Activated CD8-positive, alpha-beta memory T cell treated with anti-CD3 and anti-CD28 coated beads, Interleukin-2, amount 10 ng/mL, durations not matched to agents 7 days and 5 days (primary cell): ENCODE measurements at places on chromosomes 16 and 17. TPM values are rescaled to one million over a fixed set of nuclear protein-coding genes. Genes with fewer than 3 reads are reported as not detected.
A peak's percentile ranks its signal among the peaks of the same experiment; 100 is the strongest.

The YPEL3 gene
- total RNA-seq: 47.2 TPM

The ATXN2L gene
- 301 TPM for total RNA-seq

GRCh38 chr17:6476076-6476809 is 32.0 kb downstream of the PIMREG start:
- no peak overlapping the region for H3K27ac ChIP-seq
- no peaks in the 10 kb centered on the region for H3K4me1 ChIP-seq
- no peak for DNase-seq
- no peak overlapping the region for H3K4me3 ChIP-seq
- no peaks in the 10 kb centered on the region for H3K36me3 ChIP-seq
- H3K27me3 ChIP-seq: no peaks in the 10 kb centered on the region

GRCh38 chr17:64107500-64108236 is 22.3 kb downstream of the ERN1 start:
- no peak overlapping the region for H3K4me3 ChIP-seq
- H3K36me3 ChIP-seq: no peaks in the 10 kb centered on the region
- H3K27ac ChIP-seq: peak overlapping the region; percentile 16
- DNase-seq: no peak

DNA sequence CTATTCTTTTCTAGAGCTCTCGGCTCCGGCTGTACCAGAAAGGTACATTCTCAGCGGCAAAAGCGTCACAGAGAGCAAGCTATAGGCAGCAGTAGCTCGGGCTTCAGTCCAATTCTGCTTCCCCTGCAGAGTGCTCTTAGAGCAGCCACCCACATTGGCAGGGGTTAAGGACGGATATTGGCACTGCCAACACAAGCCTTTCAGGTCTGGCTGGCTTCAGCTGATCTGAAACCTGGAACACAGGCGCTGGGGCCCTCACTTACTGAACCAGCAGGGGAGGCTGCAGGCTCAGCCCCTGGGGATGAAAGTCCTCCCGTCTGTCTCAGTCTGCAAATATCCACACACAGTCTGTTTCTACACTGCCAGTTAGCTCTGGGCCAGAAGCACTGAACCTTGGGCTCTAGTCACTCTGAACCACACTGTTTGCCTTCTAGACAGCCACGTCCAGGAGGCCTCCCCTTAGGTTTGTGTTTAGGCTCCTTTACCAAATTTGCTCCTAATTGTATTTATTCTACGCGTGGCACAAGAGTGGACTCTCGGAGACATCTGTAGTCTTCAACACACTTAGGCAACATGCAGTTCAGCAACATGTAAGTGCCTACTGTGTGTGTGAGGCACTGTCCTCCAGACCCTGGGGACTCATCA is 40.1 kb downstream of the HIC1 start:
- H3K4me3 ChIP-seq: no peak overlapping the region
- peaks cover 36% of the 10 kb centered on the region for H3K4me1 ChIP-seq
- H3K36me3 ChIP-seq: peaks cover 4% of the 10 kb centered on the region
- no peaks in the 10 kb centered on the region for H3K27me3 ChIP-seq
- H3K27ac ChIP-seq: no peak overlapping the region

GRCh38 chr17:70344386-70345060 is 175.2 kb downstream of the KCNJ2 start:
- H3K36me3 ChIP-seq: no peaks in the 10 kb centered on the region
- no peak overlapping the region for H3K27ac ChIP-seq
- peaks cover 5% of the 10 kb centered on the region for H3K4me1 ChIP-seq

DNA sequence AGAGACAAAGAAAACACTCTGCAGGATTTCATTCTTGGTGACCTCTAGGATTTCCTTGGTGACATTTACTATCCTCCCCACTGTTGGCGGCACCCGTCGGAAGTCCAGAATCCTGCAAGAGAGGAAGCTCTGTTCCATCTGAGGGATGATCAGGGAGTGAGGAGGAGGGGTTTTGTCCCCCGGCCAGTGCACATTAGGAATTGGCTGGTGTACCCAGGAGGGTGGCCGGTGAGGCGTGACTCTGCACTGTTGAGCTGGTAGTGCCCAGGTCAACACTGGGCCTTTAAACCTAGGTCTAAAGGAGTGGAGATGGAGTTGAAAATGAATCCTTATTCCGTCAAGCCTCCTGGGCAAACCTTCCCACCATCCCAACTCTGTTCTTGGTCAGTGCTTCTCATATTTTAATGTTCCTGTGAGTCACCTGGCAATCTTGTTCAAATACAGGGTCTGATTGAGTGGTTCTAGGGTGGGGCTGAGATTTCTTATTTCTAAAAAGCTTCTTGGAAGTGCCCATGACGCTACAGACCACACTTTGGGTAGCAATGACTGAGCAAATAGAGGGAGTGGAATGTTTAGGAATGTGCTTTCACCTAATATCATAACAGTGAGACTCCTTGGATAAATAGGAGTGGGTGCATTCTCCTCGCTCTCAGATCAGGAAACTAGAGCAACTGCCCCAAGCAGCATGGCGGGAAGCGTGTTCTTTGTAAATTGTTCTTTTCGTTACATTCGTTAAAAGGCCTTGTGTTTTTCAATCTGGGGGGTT is 30.7 kb downstream of the PRKAR1A start:
- no peak overlapping the region for H3K4me3 ChIP-seq
- H3K27me3 ChIP-seq: no peaks in the 10 kb centered on the region
- H3K4me1 ChIP-seq: no peaks in the 10 kb centered on the region
- H3K27ac ChIP-seq: no peak overlapping the region
- H3K36me3 ChIP-seq: peaks cover 1% of the 10 kb centered on the region

DNA sequence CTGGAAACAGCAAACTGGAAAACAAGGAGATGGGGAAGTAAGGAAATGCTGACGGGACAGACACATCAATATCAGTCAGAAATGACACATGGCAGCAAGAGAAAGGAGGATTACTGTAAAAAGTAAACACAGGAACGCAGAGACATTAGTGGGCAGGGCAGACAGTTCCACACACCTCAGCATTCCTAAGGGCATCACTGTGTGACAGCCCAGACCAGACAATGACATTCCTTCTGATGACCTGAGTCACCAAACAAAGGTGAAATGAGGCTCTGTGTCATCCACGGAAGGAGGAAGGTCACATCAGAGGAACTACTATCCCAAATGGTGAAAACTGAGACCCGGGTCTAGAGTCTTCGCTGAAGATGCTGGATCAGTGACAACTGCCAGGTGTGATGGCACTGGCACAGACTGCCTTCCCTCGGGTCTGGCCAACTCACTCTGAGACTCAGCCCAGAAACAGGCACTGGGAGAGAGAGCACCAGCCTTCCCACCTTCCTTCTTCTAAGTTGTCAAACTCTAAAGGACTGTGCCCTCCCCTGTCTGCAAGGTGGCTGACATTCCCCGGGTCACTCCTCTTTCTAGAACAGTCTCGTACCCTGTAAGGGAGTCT is 36.7 kb downstream of the TK2 start:
- H3K4me3 ChIP-seq: no peak overlapping the region
- no peak for DNase-seq
- H3K27ac ChIP-seq: no peak overlapping the region
- H3K27me3 ChIP-seq: no peaks in the 10 kb centered on the region
- peaks cover 39% of the 10 kb centered on the region for H3K4me1 ChIP-seq

DNA sequence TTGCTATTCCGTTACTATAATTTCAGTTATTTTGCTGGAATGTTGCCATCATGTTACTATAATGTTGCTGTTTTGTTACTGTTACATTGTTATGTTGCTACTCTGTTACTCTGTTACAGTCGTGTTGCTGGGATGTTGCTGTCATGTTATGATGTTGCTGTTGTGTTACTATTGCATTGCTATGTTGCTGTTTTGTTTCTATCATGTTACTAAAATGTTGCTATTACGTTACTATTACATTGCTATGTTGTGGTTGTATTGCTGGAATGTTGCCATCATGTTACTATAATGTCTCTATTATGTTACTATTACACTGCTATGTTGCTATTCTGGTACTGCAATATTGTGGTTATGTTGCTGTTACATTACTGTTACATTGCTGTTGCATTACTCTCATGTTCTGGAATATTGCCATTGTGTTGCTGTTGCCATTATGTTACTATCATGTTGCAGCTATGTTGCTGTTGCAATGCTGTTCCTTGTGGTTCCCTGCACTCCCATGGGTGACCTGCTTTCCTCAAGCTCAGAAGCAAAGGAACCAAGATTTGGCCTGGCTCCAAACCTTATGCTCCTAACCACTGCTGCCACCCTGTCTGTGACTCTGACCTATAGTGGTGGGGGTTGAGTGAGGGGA is 64.4 kb downstream of the ABCC6 start:
- no peak overlapping the region for H3K27ac ChIP-seq
- DNase-seq: no peak
- H3K4me3 ChIP-seq: no peak overlapping the region
- peaks cover 2% of the 10 kb centered on the region for H3K36me3 ChIP-seq

DNA sequence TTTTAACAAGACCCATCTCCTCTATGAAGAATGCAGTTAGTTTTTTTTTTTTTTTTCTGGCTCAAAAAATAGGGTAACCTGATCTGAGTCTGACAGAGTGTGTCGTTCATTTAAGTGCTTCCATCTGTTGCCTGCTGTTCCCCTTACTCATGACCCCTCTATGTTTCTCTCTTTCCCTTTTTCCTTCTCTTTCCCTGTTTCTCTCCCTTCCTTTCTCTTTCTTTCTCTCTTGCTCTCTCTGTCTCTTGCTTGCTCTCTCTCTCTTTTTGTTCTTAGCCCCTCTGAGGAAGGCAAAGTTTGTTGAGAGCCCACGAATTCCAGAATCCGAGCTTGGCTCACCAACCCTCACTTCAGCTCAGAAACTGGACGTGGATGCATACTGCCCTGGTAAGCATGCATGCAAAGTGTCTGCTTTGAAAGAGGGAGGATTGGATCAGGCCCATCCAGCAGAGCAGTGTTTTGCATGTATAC is 185.0 kb downstream of the TANC2 start:
- H3K27ac ChIP-seq: no peak overlapping the region
- no peaks in the 10 kb centered on the region for H3K36me3 ChIP-seq
- no peak overlapping the region for H3K4me3 ChIP-seq
- no peaks in the 10 kb centered on the region for H3K27me3 ChIP-seq
- DNase-seq: no peak
